ENCODE measurements at places on chromosomes 3 and 15. TPM values are rescaled to one million over a fixed set of nuclear protein-coding genes. Genes with fewer than 3 reads are reported as not detected.

DNA sequence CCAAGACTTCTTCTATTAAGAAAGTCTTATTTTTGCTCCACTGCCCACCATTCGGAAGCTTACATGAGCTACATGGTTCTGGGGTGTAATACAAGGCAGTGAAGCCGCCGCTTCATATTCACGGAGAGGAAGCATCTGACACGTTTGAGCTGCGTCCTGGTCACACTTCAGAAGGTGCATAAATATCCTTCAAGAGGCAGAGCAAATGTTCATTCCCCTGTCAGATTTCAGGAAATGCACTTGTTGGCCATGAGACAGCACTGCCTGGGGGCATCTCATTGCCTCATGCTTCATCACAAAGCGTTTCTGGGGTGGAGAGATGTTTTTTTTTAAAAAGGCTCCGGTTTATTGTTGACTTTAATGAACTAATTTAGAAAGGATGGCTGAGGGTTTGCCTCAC lies 119.9 kb downstream of the CADPS start:
- no peak for DNase-seq

DNA sequence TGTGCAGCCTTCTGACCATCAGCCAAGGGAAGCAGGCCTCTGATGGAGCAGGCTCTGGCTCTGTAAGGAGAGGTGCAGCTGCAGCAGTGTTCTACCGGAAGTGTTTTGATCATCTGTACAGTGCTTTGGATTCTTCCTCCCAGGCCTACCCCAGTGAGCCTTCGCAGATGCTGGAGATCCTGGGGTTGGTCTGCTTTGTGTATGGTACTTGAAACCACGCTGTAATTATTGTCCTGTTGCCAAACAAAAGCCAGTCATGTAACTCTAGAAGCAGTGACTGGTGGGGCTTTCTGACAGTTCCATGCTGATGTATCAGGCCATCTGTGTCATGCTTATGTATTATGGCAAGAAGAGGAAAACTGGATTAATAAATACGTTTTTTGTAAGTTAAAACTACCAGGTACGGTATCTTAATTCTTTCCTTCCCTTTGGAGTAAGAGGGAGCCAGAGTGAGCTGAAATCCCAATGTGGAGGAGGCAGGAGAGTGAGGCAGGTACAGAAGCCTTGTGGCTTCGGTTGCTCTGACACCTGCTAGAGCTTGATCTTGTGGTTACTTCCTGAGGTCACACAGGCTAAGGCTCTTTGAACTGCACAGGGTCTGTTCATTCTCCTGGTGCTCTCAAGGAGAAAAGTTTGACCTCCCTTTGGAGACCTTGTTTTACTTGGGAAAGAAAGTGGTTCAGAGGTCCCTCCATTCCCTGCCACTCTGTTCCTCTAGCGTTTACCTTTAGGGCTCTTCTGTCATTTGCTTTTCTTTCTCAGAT lies 3.7 kb downstream of the TMEM42 start:
- no peak for DNase-seq

GRCh38 chr3:118792191-118792590 lies 242.5 kb downstream of the IGSF11 start:
- DNase-seq = no peak

- DNase-seq = peak; percentile 69
Observed at GRCh38 chr15:59492389-59493377, 54.7 kb downstream of the FAM81A start.

DNA sequence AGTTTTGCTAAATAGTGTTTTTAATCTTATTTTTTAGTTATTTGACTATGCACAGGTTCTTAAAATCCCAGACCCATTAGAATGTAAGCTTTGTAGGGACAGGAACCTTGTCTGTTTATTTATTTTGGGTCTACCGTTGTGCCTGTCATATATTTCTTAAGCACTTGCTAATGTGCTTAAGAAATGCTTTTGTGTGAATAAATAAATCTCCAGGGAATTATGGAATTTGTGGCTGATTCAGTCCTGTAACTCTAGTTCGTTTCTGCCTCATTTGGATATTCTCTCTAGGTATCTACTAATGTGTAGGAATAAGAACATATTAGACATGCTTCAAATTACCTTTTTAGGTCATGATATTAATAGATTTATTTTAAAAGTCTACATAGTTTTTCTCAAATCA lies 161.6 kb downstream of the LPP start:
- DNase-seq = no peak

DNA sequence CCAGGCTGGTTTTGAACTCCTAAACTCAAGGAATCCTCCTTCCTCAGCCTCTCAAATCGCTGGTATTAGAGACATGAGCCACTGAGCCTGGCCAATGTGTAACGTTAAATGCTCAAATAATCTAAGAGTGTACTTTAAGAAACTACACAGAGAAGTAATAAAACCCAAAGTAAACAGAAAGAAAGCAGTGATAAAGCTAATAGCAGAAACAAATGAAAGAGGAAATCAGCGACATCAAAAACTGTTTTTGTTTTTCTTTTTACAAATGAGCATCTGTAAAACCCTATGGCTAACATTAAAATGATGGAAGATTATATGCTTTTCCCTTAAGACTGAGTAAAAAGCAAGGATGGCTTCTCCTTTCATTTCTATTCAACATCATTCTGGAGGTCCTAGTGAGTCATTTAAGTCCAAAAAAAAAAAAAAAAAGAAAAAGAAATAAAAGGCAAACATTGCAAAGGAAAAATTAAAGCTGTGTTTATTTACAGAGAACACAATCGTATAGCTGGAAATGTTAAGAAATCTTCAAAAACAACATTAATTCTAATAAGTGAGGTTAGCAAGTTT lies 36.8 kb upstream of the FNDC3B start:
- no peak for DNase-seq

DNA sequence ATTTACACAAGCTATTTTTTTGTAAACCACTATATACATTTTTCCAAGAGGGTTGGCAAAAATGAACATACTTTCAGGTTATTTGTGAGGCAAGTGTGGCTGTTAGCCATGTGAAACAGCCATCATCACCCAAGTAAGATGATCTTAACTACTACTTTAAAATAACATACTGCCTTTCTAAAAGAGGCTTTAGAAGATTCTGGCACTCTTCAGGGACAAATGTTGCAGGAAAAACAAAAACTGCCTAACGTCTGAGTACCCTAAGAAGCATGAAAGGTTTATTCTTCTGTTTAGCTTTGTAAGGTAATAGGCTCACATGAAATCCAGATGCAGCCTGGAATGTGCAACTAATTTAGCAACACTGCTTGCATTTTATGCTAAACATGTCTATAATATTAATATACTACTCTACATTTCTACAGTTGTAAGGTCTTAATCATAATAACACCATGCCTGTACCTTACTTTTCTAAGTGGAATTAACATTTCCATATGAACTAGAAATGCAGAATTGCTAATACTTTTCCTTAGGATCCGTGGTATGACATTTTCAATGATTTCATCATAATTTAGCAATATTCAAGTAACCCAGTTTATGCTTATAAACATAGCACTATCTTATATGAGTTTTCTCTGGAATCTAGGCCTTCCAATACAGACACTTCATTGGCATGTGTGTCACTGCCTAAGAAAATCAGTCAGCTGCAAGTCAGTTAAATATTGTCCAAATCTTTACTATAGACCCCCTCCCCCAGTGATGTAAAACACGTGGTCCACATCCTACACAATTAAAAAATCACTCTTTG lies 4.5 kb upstream of the LSAMP start:
- DNase-seq = no peak

DNA sequence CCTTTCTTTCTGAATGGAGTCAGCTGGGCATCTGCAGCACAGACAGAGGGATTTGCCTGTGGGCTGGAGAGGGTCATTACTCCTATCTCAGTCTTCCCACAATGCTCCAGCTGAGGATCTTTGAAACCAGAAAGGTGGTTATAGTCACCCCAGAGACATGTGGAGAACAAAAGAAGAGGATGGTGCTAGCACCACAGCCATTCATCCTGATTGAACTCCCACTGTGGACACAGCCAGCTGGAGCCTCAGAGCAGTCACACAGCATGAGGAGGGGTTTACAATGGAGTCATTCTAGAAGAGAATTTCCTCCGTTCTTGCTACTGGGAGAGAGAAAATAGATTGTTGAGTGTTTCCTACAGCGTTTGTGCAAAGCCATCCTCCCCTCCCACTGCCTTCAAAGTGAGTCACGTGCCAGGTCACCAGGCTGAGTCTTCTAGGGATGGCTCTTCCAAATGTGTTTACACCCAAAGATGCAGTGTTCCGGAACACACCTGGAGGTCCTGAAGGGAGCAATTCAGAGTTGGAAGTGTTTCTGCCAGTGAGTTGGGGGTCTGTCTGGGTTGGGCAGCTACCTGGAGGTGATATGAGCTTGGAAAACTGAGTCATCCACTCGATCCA lies 18.9 kb upstream of the GREM1 start:
- DNase-seq = no peak

GRCh38 chr15:74664028-74664616 lies 31.7 kb downstream of the EDC3 start:
- DNase-seq = no peak

- DNase-seq = no peak
Observed at GRCh38 chr3:157858821-157859220, 247.4 kb downstream of the SHOX2 start.

DNA sequence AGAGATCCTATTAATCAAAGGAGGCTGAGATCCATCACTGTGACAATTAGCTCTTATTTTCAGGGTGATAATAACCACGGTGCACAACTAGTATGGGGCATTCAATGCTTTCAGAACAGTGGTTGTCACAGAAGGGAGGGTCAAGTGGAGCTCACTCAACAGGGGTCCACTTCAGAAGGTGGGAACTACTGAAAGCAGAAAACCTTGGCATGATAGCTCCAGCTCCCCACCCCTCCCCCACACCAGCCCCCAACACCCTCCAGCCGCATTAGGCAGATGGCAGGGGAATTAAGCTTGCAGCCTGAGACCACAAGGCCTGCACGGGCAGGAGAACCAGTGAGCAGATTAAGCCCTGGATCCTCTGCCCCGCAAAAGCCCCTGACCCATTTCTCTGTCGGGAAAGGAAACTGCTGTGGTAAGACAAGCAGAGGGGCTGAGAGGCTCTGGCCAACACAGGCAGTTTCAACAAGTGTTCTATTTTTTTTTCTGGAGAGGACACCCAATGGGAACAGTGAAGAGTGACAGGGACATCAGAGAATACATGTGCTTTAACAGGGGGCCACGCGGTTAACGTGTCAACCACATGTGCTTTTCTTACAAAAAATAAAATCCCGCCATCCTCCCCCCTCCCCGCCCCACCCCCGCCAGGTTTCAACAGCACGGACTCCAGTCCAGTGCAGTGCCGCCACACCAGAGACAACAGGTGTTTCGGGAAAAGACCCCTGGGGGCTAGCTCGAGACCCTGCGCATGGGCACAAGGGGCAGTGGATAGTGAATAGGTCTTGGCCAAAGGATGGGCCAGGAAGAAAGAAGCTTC lies 997 bp downstream of the FYCO1 start:
- no peak for DNase-seq

DNA sequence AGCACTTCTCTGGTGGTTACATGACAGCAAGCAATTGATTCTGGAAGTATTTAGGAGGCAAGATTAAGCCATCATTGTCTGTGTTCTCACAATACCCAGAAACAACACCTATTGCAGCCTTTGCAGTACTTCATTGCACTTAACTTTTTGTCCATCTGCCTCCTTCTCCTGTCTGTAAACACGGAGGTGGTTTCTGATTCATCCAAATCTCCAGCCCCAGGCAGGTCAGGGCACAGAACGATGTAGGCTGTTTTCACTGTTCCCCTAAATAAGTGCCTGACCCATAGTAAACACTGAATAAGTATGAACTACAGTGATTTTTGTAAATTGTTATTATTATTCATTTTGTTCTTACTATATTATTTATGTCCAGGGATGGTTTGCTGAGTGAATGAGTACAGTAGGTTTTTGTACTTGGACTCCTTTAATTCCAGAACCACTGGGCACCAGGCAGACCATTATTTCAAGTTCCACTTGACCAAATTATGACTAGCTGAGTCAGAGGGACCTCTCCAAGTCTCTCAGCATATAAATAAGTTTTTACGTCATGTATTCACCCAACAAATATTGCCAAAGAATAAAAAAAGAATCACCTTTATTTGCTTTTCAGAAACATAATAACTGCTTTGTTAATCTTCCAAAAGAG lies 283.3 kb upstream of the TRIM42 start:
- no peak for DNase-seq

DNA sequence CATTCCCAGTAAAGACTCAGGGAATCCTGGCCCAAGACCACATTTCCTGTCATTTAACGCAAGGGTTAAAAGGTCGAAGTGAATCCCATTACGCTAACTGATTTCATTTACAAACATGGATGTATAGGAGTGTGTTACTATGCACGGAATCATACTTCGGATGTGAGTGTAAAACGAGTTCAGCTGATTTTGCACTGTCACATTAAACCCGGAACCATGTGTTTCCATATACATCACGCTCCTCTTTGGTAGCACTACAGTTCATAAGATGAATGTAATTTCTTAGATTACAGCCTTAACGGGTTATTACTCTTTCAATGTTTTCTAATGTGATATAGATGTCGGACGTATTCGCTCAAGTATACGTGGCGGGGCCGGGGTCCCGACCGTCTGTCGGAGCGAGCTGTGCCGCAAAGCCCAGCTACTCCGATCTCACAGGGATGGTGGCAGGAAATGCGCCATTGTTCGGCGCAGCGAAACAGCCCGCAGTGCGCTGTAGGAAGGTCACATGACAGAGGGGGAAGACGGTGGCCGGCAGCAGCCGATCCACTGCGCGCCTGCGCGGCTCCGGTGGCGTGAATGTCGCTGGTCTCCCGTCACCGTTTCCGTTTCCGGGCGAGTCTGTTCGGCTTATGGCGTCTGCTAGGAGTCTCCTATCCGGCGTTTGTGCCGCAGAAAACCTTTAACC lies 97.3 kb downstream of the NPAP1 start:
- peak; percentile 62 for DNase-seq

GRCh38 chr3:140250945-140251344 lies 316.0 kb downstream of the CLSTN2 start:
- no peak for DNase-seq

- no peak for DNase-seq
Observed at GRCh38 chr15:67174864-67175573, 79.4 kb downstream of the AAGAB start.

- DNase-seq = no peak
Observed at GRCh38 chr3:48623851-48624547, 2.4 kb upstream of the TMEM89 start.

- DNase-seq = no peak
Observed at GRCh38 chr3:99570061-99570460, 68.3 kb upstream of the COL8A1 start.

- DNase-seq = no peak
Observed at GRCh38 chr3:185151964-185152409, 873 bp downstream of the C3orf70 start.

- no peak for DNase-seq
Observed at GRCh38 chr15:58495891-58496408, 64.2 kb downstream of the LIPC start.

CTDSPL gene
- total RNA-seq = 111 TPM

DNAH12 gene
- total RNA-seq = not detected

NFKBIZ gene
- 311 TPM for total RNA-seq

LTK gene
- total RNA-seq = 0.68 TPM

MPI gene
- total RNA-seq = 17.1 TPM

All from suprapubic skin (tissue), 4 donors.